ENCODE measurements at places on chromosomes 2 and 18. TPM values are rescaled to one million over a fixed set of nuclear protein-coding genes. Genes with fewer than 3 reads are reported as not detected.

CLEC4F gene
- not detected for total RNA-seq

GRCh38 chr2:157777427-157777826 is 98.7 kb downstream of the ACVR1 start:
- H3K27ac ChIP-seq = no peak overlapping the region
- H3K4me3 ChIP-seq = no peak overlapping the region
- no peaks in the 10 kb centered on the region for H3K27me3 ChIP-seq
- no peaks in the 10 kb centered on the region for H3K4me1 ChIP-seq
- DNase-seq = peak; percentile 38
- no peaks in the 10 kb centered on the region for H3K36me3 ChIP-seq

- H3K36me3 ChIP-seq = no peaks in the 10 kb centered on the region
- H3K27ac ChIP-seq = no peak overlapping the region
- H3K27me3 ChIP-seq = no peaks in the 10 kb centered on the region
- H3K4me3 ChIP-seq = no peak overlapping the region
- no peak for DNase-seq
- no peaks in the 10 kb centered on the region for H3K4me1 ChIP-seq
Measured at GRCh38 chr18:65811307-65811706, 60.5 kb downstream of the CDH7 start.

- H3K36me3 ChIP-seq = no peaks in the 10 kb centered on the region
- H3K27ac ChIP-seq = no peak overlapping the region
- no peak overlapping the region for H3K4me3 ChIP-seq
- H3K27me3 ChIP-seq = peaks cover 25% of the 10 kb centered on the region
Measured at GRCh38 chr2:14642499-14642898, 10.0 kb downstream of the LRATD1 start.

GALNT5 gene
- 0.03 TPM for total RNA-seq

GRCh38 chr2:128250229-128251025 is 68.2 kb downstream of the HS6ST1 start:
- H3K27me3 ChIP-seq = no peaks in the 10 kb centered on the region
- no peak for DNase-seq
- H3K36me3 ChIP-seq = no peaks in the 10 kb centered on the region
- H3K27ac ChIP-seq = peak overlapping the region; percentile 49
- peaks cover 11% of the 10 kb centered on the region for H3K4me1 ChIP-seq

GRCh38 chr2:9739531-9739964 is 103.7 kb upstream of the TAF1B start:
- DNase-seq = no peak
- no peaks in the 10 kb centered on the region for H3K4me1 ChIP-seq
- H3K27ac ChIP-seq = no peak overlapping the region
- H3K27me3 ChIP-seq = no peaks in the 10 kb centered on the region

DNA sequence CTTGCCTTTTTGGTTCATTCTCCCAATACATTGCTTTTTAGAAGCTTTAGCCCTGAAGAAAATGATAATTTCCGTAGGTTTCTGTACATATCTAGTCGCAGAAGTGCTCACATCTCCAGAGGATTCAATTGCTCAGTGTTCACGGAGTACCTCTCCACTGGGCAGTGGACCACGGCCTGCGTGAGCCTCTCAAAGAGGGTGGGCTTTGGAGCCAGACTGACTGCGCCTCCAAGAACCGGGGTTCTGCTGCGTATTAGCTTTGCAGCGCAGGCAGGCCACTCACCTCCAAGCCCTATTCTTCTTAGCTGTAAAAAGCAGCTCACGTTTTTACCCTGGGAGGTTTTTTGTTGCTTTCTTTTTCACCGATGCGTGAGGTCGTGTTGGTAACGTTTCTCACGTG is 35.4 kb downstream of the NTSR2 start:
- peaks cover 3% of the 10 kb centered on the region for H3K36me3 ChIP-seq
- no peaks in the 10 kb centered on the region for H3K4me1 ChIP-seq
- H3K27ac ChIP-seq = no peak overlapping the region
- no peaks in the 10 kb centered on the region for H3K27me3 ChIP-seq

ALLC gene
- total RNA-seq = not detected

- peaks cover 7% of the 10 kb centered on the region for H3K4me1 ChIP-seq
- DNase-seq = no peak
- no peak overlapping the region for H3K27ac ChIP-seq
- no peaks in the 10 kb centered on the region for H3K27me3 ChIP-seq
- H3K36me3 ChIP-seq = no peaks in the 10 kb centered on the region
- peak overlapping the region; percentile 87 for H3K4me3 ChIP-seq
Measured at GRCh38 chr2:190318514-190318913, 1.1 kb downstream of the HIBCH start.

GRCh38 chr2:72932045-72932740 is 14.9 kb downstream of the EMX1 start:
- DNase-seq = no peak
- H3K4me1 ChIP-seq = no peaks in the 10 kb centered on the region
- H3K36me3 ChIP-seq = no peaks in the 10 kb centered on the region
- no peak overlapping the region for H3K4me3 ChIP-seq
- H3K27me3 ChIP-seq = peaks cover 83% of the 10 kb centered on the region
- H3K27ac ChIP-seq = no peak overlapping the region

ANKRD62 gene
- 0.15 TPM for total RNA-seq

- no peaks in the 10 kb centered on the region for H3K4me1 ChIP-seq
- no peak overlapping the region for H3K27ac ChIP-seq
- DNase-seq = no peak
- H3K27me3 ChIP-seq = no peaks in the 10 kb centered on the region
- H3K36me3 ChIP-seq = peaks cover 6% of the 10 kb centered on the region
Measured at GRCh38 chr2:216677439-216678097, 17.8 kb downstream of the IGFBP5 start.

GRCh38 chr2:57549642-57550102 is 496.9 kb upstream of the VRK2 start:
- H3K36me3 ChIP-seq = no peaks in the 10 kb centered on the region
- H3K27me3 ChIP-seq = no peaks in the 10 kb centered on the region
- H3K27ac ChIP-seq = no peak overlapping the region
- H3K4me1 ChIP-seq = no peaks in the 10 kb centered on the region
- DNase-seq = peak; percentile 25

DNA sequence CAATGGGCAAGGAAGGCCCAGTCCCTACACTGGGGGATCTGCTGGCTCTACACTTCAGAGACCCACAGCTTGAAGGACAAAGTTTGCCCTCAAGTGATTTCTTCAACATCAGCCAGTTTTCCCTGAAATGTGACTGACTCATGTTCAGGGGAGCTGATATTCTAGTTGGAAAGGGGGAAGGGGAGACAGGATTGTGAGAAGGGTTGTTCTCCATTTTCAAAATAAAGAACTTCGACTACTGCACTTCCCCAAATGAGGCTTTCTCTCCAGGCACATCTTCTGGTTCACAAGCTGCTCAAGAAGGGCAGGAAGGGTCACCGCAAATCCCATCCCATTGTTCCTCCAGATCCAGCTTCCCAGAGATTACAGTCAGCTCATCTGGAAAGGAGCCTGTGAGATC is 117.6 kb downstream of the BCL2L11 start:
- H3K27me3 ChIP-seq = no peaks in the 10 kb centered on the region
- no peaks in the 10 kb centered on the region for H3K4me1 ChIP-seq
- H3K27ac ChIP-seq = no peak overlapping the region
- DNase-seq = peak; percentile 42
- no peaks in the 10 kb centered on the region for H3K36me3 ChIP-seq

GRCh38 chr2:142980246-142981068 is 103.0 kb downstream of the KYNU start:
- H3K4me3 ChIP-seq = no peak overlapping the region
- H3K27me3 ChIP-seq = no peaks in the 10 kb centered on the region
- no peaks in the 10 kb centered on the region for H3K4me1 ChIP-seq

DNA sequence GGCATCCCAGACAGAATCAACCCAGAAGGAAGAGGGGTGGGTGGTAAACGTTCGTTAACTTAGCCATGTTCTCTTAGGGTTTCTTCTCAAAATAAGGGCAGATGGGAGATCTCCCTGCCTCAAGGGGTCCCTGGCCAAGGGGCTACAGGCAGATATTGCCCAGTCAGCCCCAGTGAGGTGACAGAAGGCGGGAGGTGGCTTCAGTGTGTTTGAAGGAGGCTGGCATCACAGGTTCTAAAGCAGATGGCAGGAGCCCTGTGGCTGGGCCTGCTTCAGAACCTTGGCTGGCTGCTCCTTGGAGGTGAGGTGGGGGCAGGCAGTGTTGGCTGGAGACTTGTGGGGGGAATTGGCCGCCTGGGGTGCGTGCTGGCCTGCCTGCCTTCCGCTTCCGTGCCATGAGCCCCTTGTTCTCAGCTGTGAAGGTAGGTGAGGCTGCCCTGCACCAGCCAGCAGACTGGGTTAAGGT is 23.5 kb downstream of the HPCAL1 start:
- H3K27ac ChIP-seq = no peak overlapping the region
- no peaks in the 10 kb centered on the region for H3K36me3 ChIP-seq
- DNase-seq = no peak
- H3K4me3 ChIP-seq = no peak overlapping the region
- no peaks in the 10 kb centered on the region for H3K27me3 ChIP-seq

- no peak overlapping the region for H3K4me3 ChIP-seq
- no peaks in the 10 kb centered on the region for H3K4me1 ChIP-seq
- no peak for DNase-seq
- no peaks in the 10 kb centered on the region for H3K27me3 ChIP-seq
- no peak overlapping the region for H3K27ac ChIP-seq
- H3K36me3 ChIP-seq = no peaks in the 10 kb centered on the region
Measured at GRCh38 chr2:126748929-126749518, 93.1 kb downstream of the GYPC start.

- H3K27ac ChIP-seq = no peak overlapping the region
- no peak for DNase-seq
- H3K4me3 ChIP-seq = no peak overlapping the region
- H3K27me3 ChIP-seq = no peaks in the 10 kb centered on the region
- no peaks in the 10 kb centered on the region for H3K36me3 ChIP-seq
Measured at GRCh38 chr2:142834021-142834420, 43.4 kb upstream of the KYNU start.

DNA sequence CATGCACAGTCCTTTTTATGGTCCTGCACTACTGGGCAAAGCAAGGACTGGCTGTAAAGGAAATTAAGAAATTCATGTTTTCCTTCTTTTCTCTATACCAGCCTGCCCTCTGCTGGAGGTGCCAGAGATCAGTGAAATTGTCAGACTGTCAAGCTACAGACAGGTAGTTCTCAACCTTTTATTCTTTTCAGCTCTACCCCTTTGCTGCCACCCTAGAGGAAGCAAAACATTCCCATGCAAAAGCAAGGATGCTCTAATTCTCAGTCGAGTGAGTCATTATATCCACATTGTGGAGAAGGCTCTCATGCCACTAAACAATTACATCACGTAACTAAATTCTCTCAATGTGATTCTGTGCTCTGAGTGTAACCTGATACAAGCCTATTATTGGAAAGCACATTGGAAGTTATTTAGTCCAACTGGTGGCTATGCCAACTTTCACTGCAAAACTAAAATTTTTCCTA is 25.0 kb upstream of the RAPGEF4 start:
- no peaks in the 10 kb centered on the region for H3K27me3 ChIP-seq
- H3K4me3 ChIP-seq = no peak overlapping the region
- peak; percentile 47 for DNase-seq

DNA sequence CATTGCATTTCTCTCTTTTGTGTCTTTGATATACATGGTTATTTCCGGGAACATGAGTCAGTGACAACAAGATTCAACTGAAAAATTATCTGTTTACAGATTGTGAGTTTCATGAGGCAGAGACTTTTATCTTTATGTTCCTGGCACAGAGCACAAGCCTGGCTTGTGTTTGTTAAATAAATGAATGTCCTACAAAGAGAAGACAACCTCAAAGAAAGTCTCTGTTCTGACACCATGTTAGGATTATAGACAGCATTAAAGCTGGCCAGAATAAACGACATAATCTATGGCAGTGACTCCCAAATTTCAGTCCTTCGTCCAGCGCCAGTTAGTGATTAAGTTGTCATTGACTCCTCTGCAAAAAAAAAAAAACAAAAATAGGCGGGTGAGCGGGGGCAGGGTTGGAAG is 97.4 kb upstream of the DNAJC10 start:
- no peak overlapping the region for H3K4me3 ChIP-seq
- no peaks in the 10 kb centered on the region for H3K36me3 ChIP-seq
- no peak for DNase-seq

- H3K4me1 ChIP-seq = no peaks in the 10 kb centered on the region
- H3K4me3 ChIP-seq = no peak overlapping the region
- no peak for DNase-seq
- H3K27me3 ChIP-seq = no peaks in the 10 kb centered on the region
Measured at GRCh38 chr2:202215179-202215578, 23.2 kb downstream of the SUMO1 start.

DNA sequence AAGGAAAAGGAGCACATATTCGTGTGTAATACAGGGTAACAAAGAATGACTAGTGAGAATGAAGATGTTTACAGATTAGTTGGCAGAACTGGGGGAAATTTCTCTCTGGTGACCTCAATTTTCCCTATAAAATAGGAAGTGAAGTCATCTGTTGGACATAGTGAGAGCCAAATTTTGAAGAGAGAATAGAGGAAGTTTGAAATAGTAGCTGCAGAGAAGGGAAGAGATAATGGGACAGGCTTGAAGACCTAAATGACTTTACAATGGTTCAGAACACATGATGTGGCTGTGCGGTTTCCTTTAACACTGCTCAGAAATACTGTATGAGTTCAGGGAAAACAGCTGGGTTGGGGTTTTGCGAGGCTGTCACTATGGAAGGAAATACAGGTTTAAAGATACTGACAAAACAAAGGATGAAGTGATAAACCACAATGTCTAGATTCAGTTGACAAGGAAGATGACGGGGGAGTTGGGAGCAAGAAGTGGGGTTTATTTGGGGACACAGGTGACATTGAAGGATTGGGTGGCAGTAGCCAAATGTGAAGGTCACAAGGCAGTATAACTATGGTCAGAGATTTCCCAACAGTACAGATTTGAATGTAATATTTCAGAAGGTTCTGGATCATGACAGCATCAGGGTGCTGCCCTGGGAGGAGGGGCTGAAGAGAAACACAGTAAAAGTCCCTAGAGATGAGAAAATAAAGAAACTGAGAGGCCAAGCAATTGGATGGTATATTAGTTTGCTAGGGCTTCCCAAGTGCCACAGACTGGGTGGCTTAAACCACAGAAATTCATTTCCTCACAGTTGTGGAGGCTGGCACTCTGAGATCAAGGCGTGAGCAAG is 82.6 kb upstream of the TANK start:
- H3K4me1 ChIP-seq = peaks cover 14% of the 10 kb centered on the region
- H3K27me3 ChIP-seq = no peaks in the 10 kb centered on the region
- DNase-seq = no peak
- H3K36me3 ChIP-seq = no peaks in the 10 kb centered on the region

DSG1 gene
- not detected for total RNA-seq

- no peak overlapping the region for H3K4me3 ChIP-seq
- H3K36me3 ChIP-seq = no peaks in the 10 kb centered on the region
- peaks cover 23% of the 10 kb centered on the region for H3K4me1 ChIP-seq
- DNase-seq = no peak
- no peak overlapping the region for H3K27ac ChIP-seq
- no peaks in the 10 kb centered on the region for H3K27me3 ChIP-seq
Measured at GRCh38 chr2:234425639-234426603, 71.0 kb downstream of the ARL4C start.

GRCh38 chr2:46383113-46383395 is 85.8 kb downstream of the EPAS1 start:
- no peaks in the 10 kb centered on the region for H3K4me1 ChIP-seq
- H3K36me3 ChIP-seq = no peaks in the 10 kb centered on the region
- DNase-seq = no peak
- no peak overlapping the region for H3K27ac ChIP-seq
- no peak overlapping the region for H3K4me3 ChIP-seq

GRCh38 chr2:29010946-29011345 is 29.8 kb downstream of the TOGARAM2 start:
- peaks cover 18% of the 10 kb centered on the region for H3K4me1 ChIP-seq
- no peaks in the 10 kb centered on the region for H3K27me3 ChIP-seq
- peak; percentile 32 for DNase-seq
- no peak overlapping the region for H3K4me3 ChIP-seq
- H3K27ac ChIP-seq = no peak overlapping the region

Measured in neural progenitor cell (in vitro differentiated cells).